ENCODE measurements at places on chromosomes 2 and 18.

GRCh38 chr2:25881764-25882163 lies 3.5 kb upstream of the ASXL2 start:
- no peak overlapping the region for H3K27ac ChIP-seq
- H3K27me3 ChIP-seq = peaks cover 6% of the 10 kb centered on the region
- no peaks in the 10 kb centered on the region for H3K36me3 ChIP-seq
- no peak overlapping the region for H3K4me3 ChIP-seq
- no peak for DNase-seq
- H3K4me1 ChIP-seq = peaks cover 10% of the 10 kb centered on the region

DNA sequence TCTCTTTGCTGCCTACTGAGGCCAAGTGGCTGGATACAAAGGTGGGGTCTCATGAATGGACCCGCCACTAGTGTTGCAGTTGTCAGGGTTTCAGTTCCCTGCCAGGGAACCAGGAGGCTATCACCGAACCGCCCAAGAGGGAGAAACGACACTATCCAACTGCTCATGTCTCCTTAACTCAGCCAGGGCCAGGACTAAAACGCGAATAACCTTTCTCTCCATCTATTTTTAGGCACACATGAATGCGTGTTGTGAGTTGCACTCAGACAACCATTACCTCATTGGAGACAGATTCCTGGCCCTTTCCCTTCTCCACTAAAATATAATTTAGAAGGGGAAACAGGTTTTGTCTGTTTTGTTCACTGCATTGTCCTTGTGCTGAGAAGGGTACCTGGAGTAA lies 559.5 kb downstream of the SOCS6 start:
- H3K4me1 ChIP-seq = no peaks in the 10 kb centered on the region
- no peaks in the 10 kb centered on the region for H3K36me3 ChIP-seq
- H3K27ac ChIP-seq = no peak overlapping the region
- no peak overlapping the region for H3K4me3 ChIP-seq

- no peak overlapping the region for H3K27ac ChIP-seq
- DNase-seq = no peak
- no peaks in the 10 kb centered on the region for H3K36me3 ChIP-seq
- peaks cover 3% of the 10 kb centered on the region for H3K4me1 ChIP-seq
- peaks cover 34% of the 10 kb centered on the region for H3K27me3 ChIP-seq
- no peak overlapping the region for H3K4me3 ChIP-seq
Observed at GRCh38 chr2:238857959-238858358, 10.1 kb downstream of the TWIST2 start.

DNA sequence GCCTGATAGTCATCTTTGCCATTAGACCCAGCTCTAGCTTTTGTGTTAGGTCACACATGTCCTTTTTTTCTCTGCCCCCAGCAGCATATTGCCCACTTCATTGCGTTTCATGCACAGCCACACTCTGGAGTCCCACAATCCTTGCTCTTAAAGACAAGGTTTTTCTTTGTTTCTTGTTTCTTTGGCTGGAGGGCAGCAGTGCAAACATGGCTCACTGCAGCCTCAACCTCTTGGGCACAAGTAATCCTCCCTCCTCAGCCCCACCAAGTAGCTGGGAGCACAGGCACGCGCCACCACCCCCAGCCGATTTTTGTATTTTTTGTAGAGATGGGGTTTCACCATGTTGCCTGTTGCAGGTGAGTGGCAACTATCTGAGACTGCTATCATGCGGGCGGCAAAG lies 16.9 kb upstream of the PAPOLG start:
- peaks cover 8% of the 10 kb centered on the region for H3K4me1 ChIP-seq
- H3K27me3 ChIP-seq = peaks cover 23% of the 10 kb centered on the region
- no peak overlapping the region for H3K4me3 ChIP-seq
- H3K27ac ChIP-seq = no peak overlapping the region
- DNase-seq = no peak
- H3K36me3 ChIP-seq = no peaks in the 10 kb centered on the region

DNA sequence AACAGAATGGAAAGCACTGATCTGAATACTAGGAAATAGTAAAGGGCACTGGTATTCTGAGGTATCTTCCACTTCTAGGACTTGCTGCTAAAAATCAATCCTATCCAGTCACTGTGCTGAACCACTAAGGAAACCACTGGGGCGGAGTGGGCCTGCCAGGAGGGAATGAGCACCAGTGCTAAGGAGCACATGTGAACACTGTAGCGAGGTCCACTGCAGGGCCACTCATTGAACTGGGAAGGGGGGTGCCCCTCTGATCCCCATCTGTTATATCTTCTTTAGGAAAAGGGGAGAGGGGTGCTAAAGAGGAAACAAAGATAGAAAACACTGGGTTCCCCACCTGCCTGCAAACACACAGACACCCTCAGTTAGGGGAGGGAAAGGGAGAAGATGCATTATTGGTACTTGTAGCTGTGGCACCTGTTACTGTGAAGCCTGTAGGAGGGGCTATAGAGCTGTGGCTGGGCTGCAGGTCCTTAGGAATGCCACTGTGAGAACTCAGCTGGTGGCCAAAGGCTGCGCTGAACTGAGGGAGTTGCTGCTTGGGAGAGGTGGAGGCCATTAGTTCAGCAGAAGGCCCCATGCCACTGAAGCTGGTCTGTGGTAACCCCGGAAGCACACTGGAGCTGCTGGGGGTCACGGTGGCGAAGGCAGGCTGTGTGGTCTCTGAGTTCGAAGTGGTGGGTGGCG lies 81.8 kb downstream of the INO80D start:
- DNase-seq = no peak
- no peaks in the 10 kb centered on the region for H3K4me1 ChIP-seq
- peaks cover 67% of the 10 kb centered on the region for H3K36me3 ChIP-seq
- no peak overlapping the region for H3K27ac ChIP-seq
- no peaks in the 10 kb centered on the region for H3K27me3 ChIP-seq
- no peak overlapping the region for H3K4me3 ChIP-seq

GRCh38 chr2:224951723-224952481 lies 90.4 kb downstream of the DOCK10 start:
- H3K27me3 ChIP-seq = no peaks in the 10 kb centered on the region
- no peak for DNase-seq
- H3K36me3 ChIP-seq = no peaks in the 10 kb centered on the region

- H3K4me3 ChIP-seq = no peak overlapping the region
- H3K27me3 ChIP-seq = no peaks in the 10 kb centered on the region
- no peak overlapping the region for H3K27ac ChIP-seq
- no peaks in the 10 kb centered on the region for H3K4me1 ChIP-seq
Observed at GRCh38 chr2:27420996-27421395, 7.4 kb upstream of the NRBP1 start.

DNA sequence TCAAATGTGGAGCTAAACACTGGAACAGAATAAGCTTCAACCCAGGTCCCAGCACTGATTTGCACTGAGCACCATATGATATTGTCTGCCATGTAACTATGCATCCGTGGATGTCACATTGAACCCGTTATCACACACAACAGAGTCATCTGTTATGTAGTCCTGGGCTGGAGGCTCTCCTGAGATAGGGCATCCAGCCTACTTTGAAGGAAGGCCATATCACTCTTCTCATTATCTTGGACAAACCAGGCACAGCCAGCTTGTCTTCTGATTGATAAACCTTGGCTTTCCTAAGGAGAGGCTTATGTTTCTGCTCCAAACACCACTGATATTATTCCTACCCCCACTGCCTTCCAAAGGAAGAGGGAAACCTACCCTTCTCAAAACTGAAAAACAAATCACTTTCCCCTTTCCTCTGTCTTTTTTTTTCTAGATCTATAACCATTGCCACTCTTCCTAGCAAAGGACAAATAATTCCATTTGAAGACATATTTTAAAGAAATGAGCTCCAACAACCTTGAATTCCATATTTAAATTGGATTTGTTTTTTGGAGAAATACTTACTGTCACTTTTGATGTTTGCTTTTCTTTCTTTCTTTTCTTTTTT lies 16.4 kb downstream of the RSAD2 start:
- DNase-seq = no peak
- H3K27ac ChIP-seq = no peak overlapping the region
- no peaks in the 10 kb centered on the region for H3K27me3 ChIP-seq

- no peak overlapping the region for H3K4me3 ChIP-seq
- no peak for DNase-seq
- H3K27ac ChIP-seq = no peak overlapping the region
- peaks cover 8% of the 10 kb centered on the region for H3K27me3 ChIP-seq
- H3K4me1 ChIP-seq = no peaks in the 10 kb centered on the region
- no peaks in the 10 kb centered on the region for H3K36me3 ChIP-seq
Observed at GRCh38 chr2:126878601-126879000, 20.1 kb upstream of the TEX51 start.

DNA sequence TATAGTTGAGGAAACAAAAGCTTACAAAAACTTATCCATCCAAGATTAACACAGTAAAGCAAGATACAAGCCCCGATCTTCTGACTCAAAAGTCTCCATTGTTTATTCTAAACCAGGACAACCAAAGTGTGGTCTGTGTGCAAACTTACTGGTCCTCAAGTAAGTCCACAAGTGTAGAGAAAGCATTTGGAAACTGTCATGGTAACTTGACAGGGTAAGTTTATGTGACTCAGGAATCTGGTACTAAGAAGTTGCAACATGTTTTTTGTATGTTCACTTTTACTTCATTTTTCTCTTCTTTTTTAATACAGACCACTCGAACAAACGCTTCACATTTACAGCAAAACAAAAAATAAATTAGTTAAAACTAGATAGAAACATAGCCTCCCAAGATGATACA lies 9.4 kb downstream of the MBD2 start:
- H3K36me3 ChIP-seq = no peaks in the 10 kb centered on the region
- H3K4me3 ChIP-seq = no peak overlapping the region
- DNase-seq = no peak
- H3K27me3 ChIP-seq = no peaks in the 10 kb centered on the region
- H3K4me1 ChIP-seq = peaks cover 24% of the 10 kb centered on the region
- no peak overlapping the region for H3K27ac ChIP-seq

DNA sequence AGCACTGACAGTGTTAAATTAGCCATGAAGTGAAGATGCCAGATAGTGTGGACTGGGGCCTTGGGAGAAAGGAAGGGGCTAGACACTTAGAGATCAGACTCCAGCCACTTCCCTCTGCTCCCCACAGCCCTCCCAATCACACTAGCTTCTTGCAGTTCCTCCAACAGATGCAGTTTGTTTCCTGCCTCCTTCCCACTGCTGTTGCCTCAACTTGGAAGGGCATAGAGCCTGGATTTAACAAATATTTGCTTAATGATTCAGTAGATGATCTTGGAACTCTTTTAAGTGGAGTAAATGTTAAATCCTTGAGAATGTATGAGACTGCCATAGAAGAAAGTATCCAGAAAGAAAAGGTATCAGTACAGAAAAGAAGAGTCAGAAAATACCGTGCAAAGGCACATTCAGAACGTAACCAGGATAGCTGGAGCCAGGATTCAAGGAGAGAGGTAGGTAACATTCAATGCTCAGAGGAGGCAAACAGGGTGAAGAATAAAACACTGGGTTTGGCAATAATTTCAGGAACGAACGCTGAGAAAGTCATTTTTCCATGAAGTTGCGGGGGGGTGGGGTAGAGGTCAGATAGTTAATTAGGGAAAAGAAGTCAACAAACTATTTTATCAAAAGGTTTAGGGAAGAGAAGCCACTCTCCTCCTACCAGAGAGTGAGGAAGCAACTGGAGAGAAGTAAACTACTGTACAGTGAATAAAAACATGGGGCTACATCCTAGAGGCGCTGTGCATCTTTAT lies 1.3 kb upstream of the BZW1 start:
- peaks cover 35% of the 10 kb centered on the region for H3K4me1 ChIP-seq
- DNase-seq = no peak
- H3K27ac ChIP-seq = peak overlapping the region; percentile 95
- H3K36me3 ChIP-seq = peaks cover 3% of the 10 kb centered on the region
- no peaks in the 10 kb centered on the region for H3K27me3 ChIP-seq
- peak overlapping the region; percentile 84 for H3K4me3 ChIP-seq

DNA sequence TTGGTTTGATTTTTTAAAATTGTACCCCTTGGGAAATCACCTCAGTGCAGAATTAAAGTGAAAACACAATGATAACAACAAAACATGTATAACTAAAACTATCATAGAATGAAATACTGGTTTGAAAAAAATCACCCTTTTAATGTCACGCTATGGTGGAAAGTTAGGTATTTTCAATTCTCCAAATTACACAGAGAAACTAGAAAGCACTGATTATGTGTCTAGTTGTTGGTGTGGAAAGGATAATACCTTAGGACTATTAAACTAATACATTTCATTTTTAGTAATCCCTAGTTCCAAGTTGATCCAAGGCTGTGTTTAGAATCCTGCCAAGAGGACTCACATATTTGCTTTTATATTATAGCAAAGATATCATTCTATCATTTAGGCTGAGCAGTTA lies 71.2 kb downstream of the NUP35 start:
- peaks cover 5% of the 10 kb centered on the region for H3K36me3 ChIP-seq
- H3K27ac ChIP-seq = no peak overlapping the region
- DNase-seq = no peak
- H3K4me1 ChIP-seq = no peaks in the 10 kb centered on the region
- H3K4me3 ChIP-seq = no peak overlapping the region

DNA sequence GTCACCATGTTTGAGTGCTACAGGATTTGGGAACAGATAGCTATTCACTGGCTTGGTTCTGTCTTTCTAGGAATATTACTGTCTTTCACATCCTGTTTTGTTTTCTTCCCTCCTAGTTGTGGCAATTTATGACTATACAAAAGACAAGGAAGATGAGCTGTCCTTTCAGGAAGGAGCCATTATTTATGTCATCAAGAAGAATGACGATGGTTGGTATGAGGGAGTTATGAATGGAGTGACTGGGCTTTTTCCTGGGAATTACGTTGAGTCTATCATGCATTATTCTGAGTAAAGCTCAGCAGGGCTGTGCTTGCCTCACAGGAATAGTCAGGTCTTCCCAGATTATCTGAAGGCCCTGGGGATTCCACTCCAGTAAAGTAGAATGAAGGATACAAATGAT lies 98.9 kb downstream of the ABI2 start:
- H3K4me1 ChIP-seq = peaks cover 4% of the 10 kb centered on the region
- no peak overlapping the region for H3K27ac ChIP-seq
- H3K36me3 ChIP-seq = peaks cover 8% of the 10 kb centered on the region
- no peak for DNase-seq

DNA sequence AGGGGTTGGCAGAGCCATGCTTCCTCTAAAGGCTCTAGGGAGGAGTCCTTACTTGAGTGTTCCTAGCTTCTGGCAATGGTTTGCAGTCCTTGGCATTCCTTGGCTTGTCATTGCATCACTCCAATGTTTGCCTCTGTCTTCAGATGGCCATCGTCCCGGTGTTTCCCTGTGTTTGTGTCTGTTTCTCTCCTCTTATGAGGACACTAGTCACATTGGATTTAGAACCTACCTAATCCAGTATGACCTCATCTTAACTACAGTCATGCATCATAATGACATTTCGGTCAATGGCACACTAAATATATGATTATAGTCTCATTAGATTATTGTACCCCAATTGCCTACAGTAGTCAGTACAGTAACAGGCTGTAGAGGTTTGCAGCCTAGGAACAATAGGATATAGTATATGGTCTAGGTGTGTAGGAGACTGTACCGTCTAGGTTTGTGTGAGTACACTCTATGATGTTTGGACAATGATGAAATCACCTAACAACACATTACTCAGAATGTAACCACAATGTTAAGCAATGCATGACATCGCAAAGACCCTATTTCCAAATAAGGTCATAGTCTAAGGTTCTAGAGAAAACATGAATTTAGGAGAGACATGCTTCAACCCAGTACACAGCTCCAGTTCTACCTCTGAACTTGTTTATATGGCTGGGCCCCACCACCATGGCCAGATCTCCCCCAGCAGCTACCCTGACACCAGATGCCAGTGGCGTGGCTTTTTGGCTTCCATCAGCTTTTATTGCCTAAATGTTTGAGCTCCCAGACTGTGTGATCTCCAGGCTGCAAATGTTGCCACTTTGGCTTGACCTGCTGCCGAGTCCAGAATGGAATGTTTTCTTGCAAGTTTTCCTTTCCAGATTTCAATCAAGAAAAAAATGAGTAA lies 22.1 kb downstream of the SRD5A2 start:
- H3K4me1 ChIP-seq = no peaks in the 10 kb centered on the region
- H3K27me3 ChIP-seq = no peaks in the 10 kb centered on the region
- H3K27ac ChIP-seq = peak overlapping the region; percentile 46
- H3K36me3 ChIP-seq = no peaks in the 10 kb centered on the region
- DNase-seq = peak; percentile 73
- H3K4me3 ChIP-seq = no peak overlapping the region

All from suprapubic skin (tissue), 4 donors.